ENCODE measurements at places on chromosomes 2 and 18. TPM values are rescaled to one million over a fixed set of nuclear protein-coding genes. Genes with fewer than 3 reads are reported as not detected.

DNA sequence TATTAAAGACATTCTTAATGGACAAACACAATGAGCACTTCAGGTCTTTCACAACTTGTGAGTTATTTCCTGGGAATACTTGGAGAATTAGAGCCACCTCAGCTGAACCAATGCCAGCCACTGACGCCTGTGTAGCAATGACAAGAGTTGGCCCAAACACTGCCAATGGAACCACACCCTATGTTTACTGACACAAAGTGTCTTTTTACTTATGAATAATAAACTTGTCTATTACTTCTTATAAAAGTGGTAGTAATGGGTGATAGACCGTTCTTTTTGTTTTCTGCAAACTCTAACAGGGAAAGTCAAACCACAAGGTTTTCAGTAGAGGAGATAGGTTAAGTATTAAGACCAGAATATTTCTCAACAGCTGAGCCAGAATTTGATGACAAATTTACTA lies 12.5 kb upstream of the CHAC2 start:
- no peak for DNase-seq

DNA sequence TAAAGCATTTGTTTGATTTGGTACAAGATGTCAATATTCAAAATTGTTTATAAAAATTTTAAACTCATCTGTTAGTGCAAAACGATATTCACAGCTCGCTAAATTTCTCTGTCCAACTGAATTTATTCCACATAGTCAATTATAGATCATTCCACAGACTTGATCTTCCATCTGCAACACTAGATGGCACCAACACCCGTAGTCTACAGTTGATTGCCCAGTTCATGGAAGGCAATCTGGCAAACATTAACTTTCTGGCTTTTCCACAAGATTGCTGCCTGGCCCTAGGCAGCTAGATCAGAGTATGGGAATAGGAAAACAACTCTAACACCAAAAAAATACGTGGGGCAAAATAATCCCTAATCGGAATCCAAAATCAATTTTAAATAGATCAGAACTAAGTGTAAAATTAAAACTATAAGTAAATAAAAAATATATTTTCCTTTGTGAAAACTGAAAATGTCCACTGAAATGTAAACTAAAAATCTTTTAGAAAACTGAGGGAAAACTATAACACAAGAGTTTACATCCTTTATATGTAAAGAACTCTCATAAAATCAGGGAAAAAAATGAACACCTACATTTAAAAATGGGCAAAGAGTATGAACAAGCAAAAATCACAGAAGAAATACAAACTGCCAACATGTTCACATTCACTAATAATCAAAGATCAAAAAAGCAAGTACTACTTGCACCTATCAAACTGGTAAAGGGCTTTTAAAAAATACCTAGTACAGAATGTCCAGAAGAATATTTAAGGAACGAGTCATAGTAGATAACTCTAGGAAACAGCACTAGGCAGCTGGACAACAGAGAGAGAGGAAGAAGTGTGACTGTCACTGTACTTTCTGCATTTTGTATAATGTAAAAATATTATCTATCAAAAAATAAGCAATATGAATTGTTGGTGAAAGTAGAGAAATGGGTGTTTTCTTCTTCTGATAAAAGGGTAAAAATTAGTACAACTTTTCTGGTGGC lies 35.0 kb downstream of the RTN4 start:
- peak; percentile 65 for DNase-seq

- DNase-seq: no peak
Observed at GRCh38 chr2:242075168-242075567, 205.6 kb downstream of the RTP5 start.

GRCh38 chr2:100303744-100304143 lies 18.6 kb downstream of the LONRF2 start:
- no peak for DNase-seq

DNA sequence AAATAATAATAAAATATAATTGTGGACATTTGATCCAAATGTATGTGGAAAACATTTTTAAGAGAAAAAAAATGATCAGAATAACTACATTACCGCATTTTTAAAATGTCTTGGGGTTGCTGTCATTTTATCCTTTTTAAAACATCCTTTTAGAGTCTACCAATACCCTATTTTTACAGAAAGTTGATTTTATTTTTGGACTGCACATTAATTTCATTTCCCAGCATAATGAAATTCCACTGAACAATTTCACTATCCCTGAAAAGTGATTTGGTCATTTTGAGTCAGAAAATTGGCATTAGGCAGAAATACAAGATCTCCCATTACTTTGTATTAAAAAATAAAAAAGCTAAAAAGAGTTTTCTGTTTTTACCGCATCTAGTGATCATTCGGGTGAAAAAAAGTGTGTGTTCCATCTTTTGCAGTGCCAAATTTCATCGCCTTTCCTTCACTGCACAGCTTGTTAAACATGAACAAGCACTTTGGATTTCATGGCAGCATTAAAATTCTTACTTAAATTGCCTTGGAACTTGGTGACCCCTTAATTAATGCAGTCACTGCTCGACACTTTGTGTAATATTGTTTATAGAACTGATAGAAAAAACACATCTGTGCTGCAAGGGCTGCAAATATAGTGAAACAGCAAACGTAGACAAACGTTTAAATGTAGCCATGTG lies 611.7 kb downstream of the TSN start:
- peak; percentile 67 for DNase-seq

DNA sequence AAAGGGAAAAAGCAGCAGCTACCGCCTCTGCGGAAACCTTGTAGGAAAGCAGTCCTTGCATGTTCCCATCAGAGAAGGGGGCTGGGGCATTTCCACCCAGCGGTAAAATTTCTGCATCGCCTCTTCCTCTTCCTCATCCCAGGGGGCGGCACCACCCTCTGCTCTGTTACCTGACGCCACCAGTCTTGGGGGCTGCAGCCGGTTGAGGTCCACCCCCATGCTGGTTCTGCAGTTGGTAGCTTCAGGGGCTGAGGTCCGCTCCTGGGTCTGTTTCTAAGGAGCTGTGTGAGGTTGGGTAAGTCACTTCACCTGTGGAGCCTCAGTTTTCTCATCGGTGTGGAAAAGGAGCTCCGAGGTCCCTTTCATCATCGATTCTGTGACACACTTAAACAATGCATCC lies 14.2 kb upstream of the AGAP1 start:
- DNase-seq: no peak

- no peak for DNase-seq
Observed at GRCh38 chr2:181314551-181314950, 142.6 kb upstream of the ITGA4 start.

- no peak for DNase-seq
Observed at GRCh38 chr2:69771461-69771860, 29.5 kb downstream of the ANXA4 start.

DNA sequence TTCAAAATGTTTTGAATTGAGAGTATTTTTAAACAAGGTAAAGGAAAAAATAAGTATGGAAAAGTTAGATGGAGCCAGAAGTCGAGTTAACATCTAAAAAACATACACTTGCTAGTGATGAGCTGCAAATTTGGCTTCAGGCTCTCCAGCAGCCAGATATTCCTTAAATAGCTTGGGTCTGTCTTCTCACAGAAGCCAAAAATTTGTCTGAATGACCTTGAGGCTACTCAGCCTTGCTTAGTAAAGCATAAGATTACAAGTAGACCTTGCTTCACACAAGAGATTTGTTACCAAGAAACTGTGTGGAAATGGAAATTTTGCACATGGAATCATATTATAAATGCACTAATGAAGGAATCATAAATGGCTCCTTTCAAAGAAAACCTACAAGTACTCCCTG lies 40.8 kb upstream of the GRB14 start:
- peak; percentile 78 for DNase-seq

DNA sequence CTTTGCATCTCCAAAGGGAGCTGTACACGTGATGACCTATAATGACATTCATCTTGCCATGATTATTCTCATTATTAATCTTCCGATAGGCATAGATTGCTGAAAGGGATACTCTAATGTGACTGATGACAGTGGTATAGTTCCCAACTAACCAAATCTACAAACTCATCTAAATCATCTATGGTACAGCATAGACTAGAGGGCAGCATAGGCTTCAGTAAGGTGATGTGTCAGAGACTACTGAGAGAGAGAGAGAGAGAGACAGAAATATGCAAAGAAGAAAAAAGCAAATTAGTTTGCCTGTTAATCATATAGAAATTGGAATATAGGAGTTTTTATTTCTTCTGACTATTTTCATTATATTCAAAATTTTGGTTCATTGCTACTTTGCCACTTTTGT lies 89.3 kb downstream of the CSRNP3 start:
- no peak for DNase-seq

DNA sequence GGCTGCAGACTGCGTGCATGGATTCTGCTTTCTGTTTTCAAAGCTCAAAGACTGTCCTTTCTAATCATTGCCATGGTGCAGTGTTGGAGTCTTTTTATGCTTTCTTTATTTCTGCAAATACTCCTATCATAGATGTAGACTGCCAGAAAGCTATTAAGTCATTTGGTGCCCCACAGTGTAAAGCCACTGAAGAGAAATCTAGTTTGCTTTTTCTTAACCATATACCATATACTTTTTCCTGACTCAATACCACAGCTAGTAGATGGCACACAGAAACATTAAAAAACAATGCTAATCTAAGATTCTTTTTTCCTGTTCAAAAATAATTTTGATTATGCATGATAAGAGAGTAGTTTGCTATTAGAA lies 109.9 kb upstream of the RAB27B start:
- DNase-seq: no peak

DNA sequence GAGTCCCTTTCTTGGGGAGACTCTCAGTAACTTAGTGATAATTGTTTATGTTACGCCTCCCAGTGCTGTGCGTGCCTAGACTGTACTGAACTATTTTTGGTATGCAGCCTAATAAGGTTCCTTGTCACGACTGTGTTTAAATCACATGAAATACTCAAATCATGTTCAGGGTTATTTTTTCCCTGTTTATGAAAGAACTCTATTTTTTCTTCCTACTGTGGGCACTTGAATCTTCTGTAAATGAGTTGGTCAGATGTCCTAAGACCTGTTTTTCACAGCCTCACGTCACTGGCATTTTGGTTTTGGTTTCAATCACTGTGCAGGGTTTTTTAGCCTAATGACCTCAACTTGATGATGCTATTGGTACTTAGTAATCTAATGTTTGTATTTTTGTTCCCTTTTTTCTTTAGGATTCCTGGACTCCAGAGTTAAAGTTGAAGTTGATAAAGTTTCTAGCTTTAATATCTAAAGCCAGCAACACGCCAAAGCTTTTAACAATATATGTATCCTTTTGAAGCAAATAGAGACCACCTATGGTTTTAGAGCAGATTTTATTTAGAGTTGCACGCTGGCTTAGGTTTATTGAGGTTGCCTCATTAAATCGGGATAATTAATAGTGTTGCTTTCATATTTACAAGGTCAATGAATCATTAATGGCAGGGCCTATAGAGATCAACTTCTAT lies 24.0 kb downstream of the ARMC9 start:
- no peak for DNase-seq

GRCh38 chr2:64402876-64403275 lies 51.1 kb upstream of the LGALSL start:
- DNase-seq: peak; percentile 35

- peak; percentile 6 for DNase-seq
Observed at GRCh38 chr2:79453918-79454317, 58.9 kb upstream of the CTNNA2 start.

DNA sequence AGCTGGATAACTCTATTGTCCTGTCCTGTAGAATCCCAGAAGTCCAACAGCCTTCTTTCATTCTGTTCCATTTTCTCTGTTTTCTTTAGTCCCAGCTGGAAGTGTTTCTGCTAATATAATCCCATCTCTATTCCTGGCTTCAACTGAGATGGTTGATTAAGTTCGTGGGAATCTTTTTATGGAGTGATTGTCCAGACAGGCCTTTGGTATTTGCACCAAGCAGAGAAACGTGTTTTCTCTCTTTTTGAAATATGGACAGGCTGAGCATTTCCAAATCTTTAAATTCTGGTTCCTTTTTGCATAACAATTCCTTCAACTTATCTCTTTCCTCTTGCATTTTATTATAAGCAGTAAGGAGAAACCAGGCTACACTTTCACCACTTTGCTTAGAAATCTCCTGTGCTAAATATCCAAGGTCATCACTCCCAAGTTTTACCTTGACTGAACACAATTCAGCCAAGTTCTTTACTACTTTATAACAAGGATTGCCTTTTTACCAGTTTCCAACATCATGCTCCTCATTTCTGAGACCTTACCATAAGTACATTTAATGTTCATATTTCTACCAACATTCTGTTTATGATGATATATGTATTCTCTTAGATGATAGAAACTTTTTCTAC lies 108.8 kb downstream of the ZFP36L2 start:
- DNase-seq: no peak

- DNase-seq: no peak
Observed at GRCh38 chr2:131155208-131155855, 50.2 kb downstream of the PLEKHB2 start.

DNA sequence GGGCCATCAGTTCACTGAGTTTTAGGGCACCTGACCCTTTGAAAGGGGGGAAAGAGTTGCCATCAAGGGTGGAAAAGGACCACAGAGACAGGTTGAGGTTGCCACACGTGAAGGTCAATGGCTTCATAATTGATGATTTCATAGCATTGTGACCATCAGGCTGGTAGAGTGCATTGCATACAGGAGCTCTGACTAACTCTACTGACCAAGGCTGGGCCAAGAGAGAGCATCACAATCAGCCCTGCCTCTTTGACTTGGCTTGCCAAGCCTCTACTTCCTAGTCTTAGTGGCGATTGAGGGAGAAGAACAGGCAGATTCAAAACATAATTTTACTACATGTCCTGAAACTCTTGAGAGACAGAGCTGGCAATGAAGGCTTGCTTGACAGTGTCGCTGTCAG lies 5.8 kb upstream of the TNP1 start:
- DNase-seq: no peak

DNA sequence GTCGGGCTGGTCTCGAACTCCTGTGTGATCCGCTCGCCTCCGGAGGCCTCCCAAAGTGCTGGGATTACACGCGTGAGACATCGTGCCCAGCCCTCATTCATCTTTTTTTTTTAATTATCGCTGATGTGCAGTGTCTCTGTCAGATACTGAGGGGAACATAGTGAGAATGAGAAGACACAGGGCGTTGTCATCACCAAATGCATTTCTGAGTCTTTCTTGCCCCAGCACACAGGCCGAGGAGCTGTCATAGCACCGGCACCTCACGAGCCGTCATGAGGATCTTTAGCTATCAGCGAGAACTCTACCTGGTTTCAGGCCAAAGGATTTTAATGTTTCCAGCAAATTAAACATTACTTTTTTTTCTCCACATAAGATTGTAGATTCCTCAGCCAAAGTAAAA lies 548.0 kb upstream of the SOX11 start:
- no peak for DNase-seq

- DNase-seq: no peak
Observed at GRCh38 chr2:209917154-209917771, 85.2 kb upstream of the RPE start.

GRCh38 chr18:48497863-48498262 lies 41.0 kb upstream of the CTIF start:
- DNase-seq: no peak

Gene LCT
- not detected for total RNA-seq

Gene DES
- 2,854 TPM for total RNA-seq

Gene PJVK
- total RNA-seq: 3.8 TPM

Gene CRYGC
- not detected for total RNA-seq

Gene TCF23
- 0.35 TPM for total RNA-seq

Measured in muscle of leg (tissue), 16 donors.